ENCODE measurements at places on chromosomes 3 and 15.
A peak's percentile ranks its signal among the peaks of the same experiment; 100 is the strongest.

DNA sequence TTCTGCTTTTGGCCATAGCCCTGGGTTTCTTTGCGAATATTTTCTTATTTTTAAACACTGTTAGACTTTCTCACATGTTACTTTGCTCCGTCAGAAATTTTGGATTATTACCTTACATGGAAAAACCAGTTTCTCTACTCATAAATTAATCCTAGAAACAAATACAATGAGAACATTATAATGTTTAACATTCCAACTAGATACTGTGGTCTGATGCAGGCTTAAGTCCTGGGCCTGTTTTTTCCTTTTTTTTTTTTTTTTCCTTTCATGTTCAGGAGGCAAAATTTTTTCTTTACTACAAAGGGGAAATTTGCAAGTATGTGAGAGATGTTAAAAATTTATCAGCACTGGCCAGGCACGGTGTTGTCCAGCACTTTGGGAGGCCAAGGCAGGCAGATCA is 28.9 kb downstream of the POPDC2 start:
- DNase-seq = no peak

DNA sequence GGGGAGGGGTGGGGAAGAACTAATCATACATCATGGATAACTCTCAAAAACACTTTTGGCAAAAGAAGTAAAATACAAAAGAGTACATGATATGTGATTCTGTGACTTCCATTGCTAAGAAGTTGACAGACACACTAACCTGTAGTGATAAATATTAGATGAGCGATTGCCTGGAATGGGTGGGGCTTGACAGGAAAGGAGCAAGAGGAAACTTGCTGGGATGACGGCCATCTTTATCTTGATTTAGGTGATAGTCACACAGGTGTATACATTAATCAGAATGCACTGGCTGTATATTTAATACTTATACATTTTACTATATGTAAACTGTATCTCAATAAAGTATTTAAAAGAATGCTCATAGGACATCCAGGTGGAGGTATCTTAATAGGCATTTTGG is 13.1 kb downstream of the PARL start:
- no peak for DNase-seq

DNA sequence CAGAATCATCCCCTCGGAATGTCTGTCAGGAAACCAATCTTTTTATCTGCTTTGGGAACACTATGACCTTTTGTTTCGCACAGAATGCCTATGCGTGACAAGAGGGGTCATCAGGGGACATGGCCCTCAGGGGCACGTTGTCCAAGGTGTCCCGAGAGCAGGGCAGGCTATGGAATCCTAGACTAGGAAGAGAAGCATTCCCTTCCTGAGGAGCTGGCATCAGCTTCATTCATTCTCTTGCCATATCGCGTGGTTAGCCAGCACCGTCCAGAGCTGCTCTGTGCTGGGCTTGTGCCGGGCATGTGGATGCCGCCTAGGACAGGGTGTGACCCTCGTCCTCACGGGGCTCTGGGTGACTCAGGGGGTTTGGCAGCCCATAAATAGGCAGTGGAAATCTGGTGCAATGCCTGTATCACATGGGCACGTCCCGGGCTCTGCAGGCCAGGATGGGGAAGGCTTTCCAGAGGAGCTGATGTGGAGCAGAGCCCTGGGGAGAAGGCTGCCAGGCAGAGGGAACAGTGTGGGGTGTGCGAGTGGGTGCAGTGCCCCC is 117.8 kb downstream of the TMEM266 start:
- no peak for DNase-seq

DNA sequence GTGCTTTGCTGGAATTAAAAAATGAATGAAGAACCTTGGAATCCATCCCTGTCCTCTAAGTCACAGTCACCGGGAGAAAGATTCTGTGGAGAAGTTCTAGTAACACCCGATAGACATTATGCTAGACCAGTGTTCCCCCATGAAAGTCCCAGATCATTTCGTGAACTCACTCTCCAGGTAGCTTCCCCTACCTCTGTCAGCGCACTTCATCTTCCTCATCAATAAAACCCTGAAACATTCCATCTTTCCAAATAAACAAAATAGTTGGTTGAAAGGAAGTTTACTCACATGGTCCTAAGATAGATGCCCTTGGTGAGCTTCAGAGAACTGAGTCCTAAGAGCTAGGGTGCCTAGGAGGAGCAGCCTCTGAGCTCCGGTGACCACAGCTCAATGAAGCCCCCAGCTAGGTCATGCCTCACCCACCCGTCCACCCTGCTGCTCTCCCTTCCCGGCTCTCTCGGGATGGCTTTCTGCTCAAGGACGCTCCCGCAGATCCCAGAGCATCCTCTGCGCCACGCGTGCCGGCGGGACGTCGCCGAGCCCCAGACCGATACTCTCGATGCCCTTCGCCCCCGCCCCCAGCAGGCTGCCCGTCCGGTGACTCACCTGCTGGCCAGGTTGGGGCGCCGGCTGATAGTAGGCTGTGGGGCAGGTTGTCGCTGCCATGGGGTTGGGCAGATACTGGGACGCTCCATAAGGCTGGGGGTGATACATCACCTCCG is 776 bp downstream of the VGLL3 start:
- no peak for DNase-seq

- no peak for DNase-seq
These were observed 37.0 kb downstream of the PARP16 start for GRCh38 chr15:65249641-65250040.

DNA sequence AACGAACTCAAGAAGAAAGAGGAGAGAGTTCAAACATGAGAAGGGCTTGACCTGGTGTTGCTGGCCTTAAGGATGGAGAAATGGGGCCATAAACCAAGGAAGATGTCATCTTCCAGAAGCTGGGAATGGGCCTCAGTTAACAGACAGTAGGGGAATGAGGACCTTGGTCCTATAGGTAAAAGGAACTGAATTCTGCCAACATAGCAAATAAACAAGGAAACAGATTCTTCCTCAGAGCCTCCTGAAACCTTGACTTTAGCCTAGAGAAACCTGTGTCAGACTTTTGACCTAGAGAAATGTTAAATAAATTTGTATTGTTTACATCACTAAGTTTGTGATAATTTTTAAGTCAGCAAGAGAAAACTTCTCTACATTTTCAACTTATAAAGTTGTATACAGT is 336.8 kb downstream of the PLCL2 start:
- DNase-seq = no peak

GRCh38 chr3:46628901-46629369 is 16.6 kb downstream of the FAM240A start:
- peak; percentile 53 for DNase-seq

Measured in osteocyte (in vitro differentiated cells).